ENCODE measurements at places on chromosomes 6 and 20.

DNA sequence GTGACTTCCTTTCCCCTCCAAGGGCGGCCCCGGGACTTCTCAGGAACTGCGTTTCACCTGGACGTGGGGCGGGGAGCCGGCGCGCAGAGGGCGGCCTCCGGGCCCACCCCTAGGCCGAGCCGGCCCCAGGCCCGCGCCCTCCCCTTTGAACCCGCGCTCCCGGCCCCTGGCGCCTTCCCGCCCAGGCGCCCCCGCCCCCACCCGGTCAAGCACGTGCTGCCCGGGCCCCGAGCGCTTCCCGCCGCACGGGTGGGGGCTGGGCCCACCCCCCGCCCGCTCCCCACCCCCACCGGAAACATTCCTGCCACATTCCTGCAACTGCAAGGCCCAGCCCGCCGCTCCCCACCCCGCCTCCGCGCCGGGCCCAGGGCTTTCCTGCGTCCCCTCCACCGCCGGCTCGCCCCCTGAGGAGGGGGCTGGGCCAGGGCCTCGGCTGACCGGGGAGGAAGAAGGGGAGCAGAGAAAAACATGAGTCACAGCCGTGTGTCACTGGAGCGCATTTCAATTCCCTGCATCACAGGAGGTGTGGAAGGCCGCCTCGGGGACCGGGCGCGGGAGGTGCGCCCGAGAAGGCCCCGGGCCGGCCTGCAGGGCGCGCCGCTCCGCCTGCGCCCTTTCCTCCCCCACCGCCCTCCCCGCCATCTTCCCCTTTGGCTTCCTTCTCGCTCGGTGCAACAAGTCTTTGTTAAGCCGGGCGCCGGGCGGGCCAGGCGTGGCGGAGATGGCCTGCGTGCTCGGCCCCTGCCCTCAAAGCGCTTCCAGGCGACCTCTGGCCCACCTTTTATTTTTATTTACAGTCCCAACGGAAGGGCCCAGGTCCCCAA, 1.2 kb upstream of the HMGA1 start:
- DNase-seq: peak; percentile 84

DNA sequence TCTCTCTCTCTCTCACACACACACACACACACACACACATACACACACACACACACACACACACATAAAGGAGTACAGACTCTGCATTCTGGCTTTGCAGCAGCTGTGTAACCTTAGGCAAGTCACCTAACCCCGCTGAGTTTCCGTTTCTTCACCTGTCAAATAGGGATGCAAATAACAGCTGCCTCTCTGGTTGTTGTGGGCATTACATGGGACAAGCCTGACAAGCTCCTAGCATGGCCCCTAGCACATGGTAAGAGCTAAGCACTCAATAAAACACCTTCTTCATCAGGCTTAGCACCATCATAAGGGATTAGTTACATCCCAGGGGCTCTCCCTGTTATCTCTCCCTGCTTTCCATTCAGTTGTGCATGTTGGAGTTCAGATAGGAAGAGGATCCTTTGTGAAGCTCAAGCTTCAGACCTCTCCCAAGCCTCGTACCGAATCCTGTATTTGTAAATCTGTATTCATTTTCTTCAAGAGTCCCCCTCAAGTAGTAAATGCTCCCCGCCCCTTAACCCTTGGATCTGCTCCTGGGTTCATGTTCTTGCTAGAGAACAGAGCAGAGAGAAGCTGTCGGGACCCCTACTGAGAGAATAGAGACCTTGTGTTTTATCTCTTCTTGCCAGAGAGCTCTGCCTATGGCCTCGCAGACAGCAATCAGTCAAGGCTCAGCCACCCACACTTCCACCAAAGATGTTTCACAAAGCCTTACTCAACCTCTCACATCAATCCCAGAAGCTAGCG, 2.2 kb downstream of the SLC13A3 start:
- no peak for DNase-seq

DNA sequence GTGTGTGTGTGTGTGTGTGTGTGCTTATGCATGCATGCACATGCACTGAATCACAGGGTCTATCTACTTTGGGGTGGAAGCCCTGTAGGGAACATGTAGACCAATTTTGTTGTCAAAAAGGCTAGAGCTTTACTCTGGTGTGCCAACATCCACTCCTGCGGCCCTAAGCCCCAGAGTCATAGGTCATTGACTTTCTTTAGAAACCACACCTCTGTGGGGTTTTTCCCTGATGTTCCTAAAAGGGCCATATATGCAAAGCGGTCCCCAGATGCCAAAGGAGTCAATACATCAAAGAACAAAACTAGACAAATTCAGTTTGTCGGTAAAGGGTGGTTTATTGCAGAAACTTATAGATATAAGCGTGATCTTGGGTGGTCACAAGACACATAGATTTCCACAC, 29.8 kb upstream of the SLC2A12 start:
- DNase-seq: no peak

GRCh38 chr20:63031251-63032014, 24.7 kb upstream of the BHLHE23 start:
- no peak for DNase-seq

GRCh38 chr6:16476861-16477260, 238.5 kb downstream of the GMPR start:
- DNase-seq: no peak

DNA sequence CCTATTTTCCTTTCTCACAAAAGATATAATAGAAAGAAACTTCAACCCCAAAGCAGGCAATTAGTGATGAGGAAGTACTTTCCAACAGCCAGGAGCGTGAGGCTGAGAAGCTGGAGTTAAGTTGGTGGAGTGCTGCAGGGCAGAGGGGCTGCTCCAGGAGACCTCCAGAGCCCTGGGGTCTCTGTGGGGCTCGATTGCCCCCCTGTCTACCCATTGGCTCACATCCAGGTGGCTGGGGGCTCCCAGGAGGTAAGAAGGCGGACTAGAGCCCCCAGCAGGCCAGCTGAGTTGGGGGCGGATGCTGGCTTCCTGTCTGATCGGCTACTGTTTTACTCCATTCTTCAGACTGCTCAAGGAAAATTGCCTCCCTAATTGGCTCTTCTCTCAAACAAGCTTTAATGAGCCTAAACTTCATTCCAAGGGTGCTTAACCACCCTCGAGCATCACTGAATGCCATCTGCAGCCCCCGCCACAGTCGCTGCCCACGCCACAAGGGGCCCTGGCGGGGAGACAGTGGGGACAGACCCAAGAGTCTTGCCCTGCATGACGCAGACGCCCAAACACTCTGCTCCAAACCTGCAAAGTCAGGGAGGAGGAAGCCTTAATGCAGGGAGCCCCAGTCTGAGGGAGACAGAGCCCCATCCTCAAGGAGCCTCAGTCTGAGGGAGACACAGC, 78.6 kb downstream of the MDGA1 start:
- no peak for DNase-seq

- no peak for DNase-seq
Measured at GRCh38 chr6:21219856-21220255, 373.7 kb upstream of the SOX4 start.

- no peak for DNase-seq
Measured at GRCh38 chr6:145848541-145848940, 33.9 kb upstream of the FBXO30 start.

DNA sequence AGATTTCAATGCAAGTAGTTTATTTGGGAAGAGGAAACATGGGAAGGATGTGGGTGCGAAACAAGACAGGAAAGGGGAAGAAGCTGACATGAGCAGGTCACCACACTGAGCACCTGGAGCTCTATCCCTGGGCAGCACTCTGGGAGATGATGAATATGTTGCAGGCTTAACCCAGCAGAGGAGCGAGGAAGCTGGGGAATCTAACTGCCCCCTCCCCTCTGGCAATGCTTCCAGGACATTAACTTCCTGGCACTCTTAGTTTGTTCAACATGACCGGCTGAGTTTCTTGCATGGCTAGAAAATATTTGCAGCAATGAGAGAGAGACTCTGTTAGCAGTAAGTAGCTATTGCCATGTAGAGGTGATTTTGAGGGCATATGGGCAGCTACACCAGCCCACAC, 4.9 kb upstream of the ADA start:
- DNase-seq: no peak

DNA sequence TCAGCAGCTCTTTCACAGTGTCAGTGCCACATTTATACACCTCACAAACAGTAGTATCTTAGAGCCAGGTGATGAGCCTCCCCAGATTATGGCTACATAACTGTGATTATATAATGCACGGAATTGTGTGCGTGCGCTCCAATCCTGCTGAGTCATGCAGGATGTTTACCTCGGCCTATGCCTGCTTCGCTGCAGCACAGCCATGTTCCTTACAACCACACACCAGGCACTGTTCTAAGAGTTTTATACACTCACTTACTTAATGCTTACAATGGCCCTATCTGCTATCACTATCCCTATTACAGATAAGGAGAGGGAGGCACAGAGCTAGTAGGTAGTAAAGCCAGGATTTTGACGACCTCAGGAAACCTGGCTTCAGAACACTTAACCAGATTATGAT, 7.3 kb downstream of the ZKSCAN3 start:
- DNase-seq: no peak

GRCh38 chr6:145814035-145814500, 527 bp downstream of the FBXO30 start:
- DNase-seq: peak; percentile 23

DNA sequence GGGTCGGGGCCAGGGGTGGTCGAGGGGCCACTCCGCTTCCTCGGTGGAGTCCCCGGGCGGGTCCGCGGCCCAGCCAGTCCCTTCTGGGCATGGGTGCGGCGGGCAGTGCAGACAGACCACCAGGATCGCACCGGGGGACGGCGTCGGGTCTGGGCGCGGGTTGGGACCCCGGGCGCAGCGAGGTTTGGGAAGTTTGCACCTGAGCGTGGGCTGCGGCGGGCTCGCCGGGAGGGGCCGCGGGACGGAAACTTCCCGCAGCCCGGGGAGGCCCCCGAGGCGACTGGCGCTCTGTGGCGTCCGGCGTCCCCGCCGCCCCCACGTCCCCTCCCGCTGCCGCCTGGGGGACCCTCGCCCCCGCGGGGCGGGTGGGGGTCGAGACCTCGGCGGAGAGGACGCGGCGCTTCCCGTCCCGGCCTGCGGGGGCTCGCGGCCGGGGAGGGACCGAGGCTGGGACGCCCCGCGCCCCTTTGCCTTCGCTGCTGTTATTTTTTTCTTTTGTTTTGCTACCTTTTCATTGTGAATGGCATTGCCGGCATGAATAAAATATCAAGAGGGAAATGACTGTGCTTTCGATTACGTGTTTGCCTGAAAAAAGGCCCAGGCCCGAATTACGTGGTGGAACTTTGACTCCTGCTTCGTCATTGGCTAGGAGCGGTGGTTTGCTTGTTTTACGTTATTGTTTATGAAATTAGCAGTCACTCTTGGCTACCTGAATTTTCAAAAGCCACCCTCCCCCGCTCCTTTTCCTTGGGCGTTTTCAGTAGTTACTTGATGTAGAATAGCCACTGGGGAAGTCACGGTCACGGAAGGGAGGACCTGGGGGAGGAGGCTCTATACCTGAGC, 703 bp downstream of the SNX9 start:
- DNase-seq: peak; percentile 20

DNA sequence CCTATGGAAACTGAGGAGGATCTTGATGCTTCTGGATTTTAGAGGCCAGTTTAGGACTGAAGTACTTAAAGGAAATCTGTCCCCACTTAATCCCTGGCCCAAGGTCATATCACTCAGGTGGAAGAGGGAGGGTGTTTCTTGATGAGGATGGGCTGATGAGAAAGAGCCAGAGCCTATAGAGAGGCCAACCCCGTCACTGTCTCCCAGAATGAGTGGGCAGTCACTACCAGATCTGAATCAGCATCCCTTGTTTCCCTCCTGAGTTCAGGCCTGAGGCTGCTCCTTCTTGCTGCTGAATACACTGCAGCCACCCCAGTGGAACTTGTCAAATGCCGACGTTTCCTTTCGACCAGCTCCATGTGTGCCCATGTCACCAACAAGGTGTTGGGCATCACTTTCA, 14.8 kb downstream of the ARMC12 start:
- DNase-seq: no peak

- DNase-seq: no peak
Measured at GRCh38 chr6:85752602-85753001, 109.9 kb upstream of the SYNCRIP start.

DNA sequence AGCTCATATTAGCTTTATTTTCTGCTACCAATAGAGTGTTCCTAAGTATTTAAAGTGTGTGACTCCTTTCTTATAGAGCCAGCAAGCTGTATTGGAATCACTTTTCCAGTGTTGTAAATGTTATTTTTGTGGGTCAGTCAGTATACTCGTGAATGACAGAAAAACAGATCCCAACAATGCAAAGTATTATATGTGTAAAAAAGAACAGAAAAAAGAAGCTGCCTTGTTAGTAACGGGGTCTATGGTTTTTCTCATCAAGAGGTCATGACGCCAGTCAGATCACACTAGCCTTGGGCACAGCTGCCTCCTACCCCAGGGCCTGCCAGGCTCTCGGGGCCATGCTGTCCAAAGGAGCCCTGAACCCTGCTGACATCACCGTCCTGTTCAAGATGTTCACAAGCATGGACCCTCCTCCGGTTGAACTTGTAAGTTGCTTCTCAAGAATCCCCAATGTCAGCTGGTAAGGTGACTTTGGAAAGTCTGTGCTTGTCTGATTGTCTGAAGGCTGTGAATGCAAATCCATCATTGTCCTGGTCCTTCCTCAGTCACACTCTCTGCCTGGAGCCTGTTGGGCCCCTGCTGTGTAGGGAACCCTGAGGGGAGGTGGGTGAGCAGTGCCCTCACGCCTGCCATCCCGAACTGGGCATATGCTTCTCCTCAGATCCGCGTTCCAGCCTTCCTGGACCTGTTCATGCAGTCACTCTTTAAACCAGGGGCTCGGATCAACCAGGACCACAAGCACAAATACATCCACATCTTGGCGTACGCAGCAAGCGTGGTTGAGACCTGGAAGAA, 9.8 kb downstream of the NELFCD start:
- DNase-seq: no peak

GRCh38 chr6:147003186-147003585, 201.0 kb upstream of the STXBP5 start:
- DNase-seq: no peak

- no peak for DNase-seq
Measured at GRCh38 chr6:148069256-148069655, 273.4 kb upstream of the SASH1 start.

- DNase-seq: no peak
Measured at GRCh38 chr6:157223511-157223910, 99.8 kb downstream of the TMEM242 start.

DNA sequence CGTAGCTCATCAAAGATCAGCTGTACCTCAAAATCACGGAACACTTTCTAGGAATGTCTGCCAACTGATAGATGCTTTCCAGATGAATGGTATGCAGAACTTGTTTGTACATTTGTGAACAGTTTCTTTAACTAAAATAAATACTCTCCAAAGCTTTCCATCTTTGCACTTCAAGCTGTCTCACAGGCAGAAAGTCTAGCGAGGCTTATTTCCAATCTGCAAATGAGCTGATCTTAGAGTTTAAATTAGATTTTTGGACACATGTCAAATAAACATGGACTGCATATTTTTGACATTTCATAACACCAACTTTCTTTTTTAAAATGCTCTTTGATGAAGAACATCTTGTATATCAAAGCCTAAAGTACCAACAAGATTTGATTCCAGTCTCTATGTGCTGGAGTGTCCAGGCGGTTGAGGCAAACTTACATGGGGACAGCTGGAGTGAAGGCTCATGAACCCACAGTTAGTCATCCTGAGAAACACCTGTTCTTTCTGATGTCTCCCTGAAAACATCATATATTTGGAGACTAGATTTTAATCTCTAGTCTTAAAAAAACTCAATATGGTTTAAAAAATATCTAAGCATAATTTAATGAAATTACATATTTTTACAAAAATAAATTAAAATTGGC, 268.6 kb upstream of the AGPAT4 start:
- DNase-seq: no peak
